ENCODE measurements at places on chromosomes 2 and 18.

DNA sequence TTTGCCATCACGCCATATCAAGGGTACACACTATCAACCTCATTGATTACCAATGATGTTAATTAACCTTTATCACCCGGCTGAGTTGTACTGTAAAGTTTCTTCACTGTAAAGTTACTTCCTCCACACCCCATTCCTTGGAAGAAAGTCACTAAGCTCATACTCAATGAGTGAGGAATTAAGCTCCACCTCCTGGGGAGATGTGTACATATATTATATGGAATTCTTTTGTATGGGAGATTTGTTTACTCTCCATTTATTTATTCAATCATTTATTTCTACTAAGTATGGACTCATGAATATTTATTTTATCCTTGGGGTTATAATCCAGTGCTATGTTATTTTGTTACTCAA lies 56.8 kb downstream of the C2orf74 start:
- no peak for DNase-seq

DNA sequence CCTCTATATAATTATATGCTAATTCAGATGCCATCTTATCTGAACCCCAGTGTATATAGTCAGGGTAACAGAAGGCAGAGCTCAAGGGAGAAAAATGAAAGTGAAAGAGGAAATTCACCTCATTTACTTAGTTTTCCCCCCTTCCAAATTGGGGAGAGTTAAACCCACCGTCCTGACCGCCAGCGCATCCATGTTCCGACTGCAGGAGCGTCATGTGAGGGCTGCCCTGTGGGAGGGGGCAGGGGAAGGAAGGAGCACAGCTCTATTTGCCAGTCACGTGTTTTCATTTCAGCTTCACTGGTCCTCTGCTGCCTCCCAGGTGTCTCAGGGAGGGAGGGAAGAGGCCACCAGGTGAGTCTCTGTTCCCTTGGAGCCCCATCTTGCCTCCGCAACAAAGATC lies 13.2 kb downstream of the CNNM4 start:
- peak; percentile 75 for DNase-seq

- DNase-seq, result no peak
Measured at GRCh38 chr2:146214394-146214929, 1630.4 kb upstream of the ACVR2A start.

- DNase-seq, result no peak
Measured at GRCh38 chr2:47658646-47659320, 124.2 kb upstream of the MSH6 start.

GRCh38 chr18:42530276-42530675 lies 575.2 kb downstream of the PIK3C3 start:
- no peak for DNase-seq

DNA sequence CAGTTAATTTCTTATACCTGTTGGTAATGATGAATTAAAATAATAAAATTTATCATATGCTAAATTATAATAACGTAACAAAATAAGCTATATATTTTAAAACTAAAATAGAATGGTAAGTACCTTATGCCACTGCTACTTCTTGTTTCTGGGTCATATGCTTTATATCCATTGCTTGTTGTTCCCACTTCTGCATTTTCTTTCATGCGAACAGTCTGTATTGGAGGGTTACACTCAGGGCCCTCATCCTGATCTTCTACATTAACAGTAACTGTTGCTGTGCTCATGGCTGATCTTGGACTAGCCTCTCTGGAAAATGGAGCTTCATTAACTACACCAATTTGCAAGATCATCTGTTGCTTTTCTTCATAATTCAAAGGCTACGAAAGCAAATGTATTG lies 22.2 kb downstream of the DSC2 start:
- no peak for DNase-seq

DNA sequence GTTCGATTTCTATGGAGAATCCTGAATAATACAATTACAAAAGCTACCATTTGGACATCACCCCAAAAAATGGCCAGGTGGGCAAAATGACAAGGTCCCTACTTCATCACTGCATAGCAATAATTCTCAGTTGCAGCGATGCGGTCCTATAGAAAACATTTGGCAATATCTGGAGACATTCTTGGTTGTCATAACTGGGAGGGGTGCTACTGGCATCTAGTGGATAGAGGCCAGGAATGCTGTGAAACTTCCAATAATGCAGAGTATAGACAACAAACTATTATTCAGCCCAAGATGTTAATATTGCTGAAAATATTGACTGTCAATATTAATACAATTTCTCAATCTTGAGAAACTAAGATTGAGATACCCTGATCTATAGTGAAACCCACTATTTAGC lies 637.8 kb upstream of the PKDCC start:
- no peak for DNase-seq

DNA sequence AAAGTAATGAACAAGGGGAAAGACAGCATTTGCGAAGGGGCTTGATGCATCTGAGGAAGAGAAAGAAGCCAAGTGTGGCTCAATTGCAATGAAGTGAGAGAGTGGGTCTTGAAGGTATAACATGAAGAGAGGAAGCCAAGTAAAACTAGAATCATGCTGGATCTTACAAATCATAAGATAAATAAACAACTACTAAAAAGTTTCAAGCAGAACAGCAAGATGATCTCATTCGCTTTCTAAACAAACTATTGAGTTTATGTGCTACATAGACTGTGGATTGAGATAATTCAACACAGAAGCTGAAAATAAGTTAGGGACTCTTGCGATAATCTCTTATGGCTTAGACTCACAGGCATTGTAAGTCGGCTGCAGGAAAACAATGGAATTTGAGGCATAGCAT lies 1310.5 kb upstream of the NRXN1 start:
- no peak for DNase-seq

DNA sequence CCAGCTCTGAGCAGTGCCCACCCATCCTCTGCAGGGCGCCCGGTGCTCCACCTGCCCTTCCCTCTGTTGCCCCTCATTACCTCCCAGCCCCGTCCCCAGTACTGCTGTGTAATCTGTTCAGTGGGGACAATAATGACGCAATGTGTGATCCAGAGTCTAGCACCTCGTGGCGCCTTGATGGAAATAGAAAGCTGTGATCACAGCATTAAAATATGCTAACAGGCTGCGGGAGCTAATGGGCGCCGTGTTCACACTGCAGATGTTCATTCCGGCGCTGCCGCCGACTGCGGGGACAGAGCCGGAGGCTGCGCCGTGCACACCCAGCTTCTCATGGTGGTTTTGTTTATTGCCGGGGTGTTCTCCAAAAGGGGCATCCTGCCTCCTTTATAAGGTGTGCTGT lies 235.2 kb downstream of the LDLRAD4 start:
- DNase-seq, result no peak

GRCh38 chr2:30437809-30438548 lies 9.1 kb upstream of the LCLAT1 start:
- DNase-seq, result no peak

GRCh38 chr2:34178482-34178881 lies 579.4 kb upstream of the FAM98A start:
- no peak for DNase-seq

DNA sequence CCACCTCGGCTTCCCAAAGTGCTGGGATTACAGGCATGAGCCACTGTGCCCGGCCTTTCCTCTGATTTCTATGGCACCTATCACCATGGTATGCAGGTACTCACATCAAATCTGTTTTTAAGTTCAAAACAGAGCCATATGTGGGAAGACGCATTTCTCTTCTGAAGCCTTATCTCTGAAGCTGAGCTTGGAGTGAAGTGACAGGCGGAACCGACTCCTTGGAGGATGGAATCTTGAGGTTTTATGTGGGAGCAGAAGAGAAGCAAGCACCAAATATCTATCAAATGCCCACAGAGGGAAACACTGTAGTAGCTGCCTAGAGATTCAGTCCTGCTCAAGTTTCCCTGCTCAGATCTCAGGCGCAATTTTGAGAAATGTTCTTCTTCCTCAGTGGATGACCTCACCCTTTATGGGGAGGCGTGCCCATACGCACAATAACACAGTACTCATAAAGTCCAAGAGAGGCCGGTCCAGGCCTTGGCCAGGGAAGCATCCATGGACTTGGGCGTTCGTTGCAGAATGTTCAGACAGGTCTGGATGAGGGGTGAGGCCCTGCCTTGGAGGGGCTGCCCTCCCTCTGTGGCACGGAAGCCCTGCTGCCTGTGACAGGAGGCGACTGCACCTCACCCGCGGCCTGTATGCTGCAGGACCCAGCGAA lies 67.9 kb downstream of the HNRNPLL start:
- no peak for DNase-seq

Data from CD4-positive, alpha-beta T cell treated with Interleukin-17A for 1 hour (primary cell).